ENCODE measurements at places on chromosomes 6 and 20. TPM values are rescaled to one million over a fixed set of nuclear protein-coding genes. Genes with fewer than 3 reads are reported as not detected.

The BIRC7 gene
- total RNA-seq, result 5.1 TPM

DNA sequence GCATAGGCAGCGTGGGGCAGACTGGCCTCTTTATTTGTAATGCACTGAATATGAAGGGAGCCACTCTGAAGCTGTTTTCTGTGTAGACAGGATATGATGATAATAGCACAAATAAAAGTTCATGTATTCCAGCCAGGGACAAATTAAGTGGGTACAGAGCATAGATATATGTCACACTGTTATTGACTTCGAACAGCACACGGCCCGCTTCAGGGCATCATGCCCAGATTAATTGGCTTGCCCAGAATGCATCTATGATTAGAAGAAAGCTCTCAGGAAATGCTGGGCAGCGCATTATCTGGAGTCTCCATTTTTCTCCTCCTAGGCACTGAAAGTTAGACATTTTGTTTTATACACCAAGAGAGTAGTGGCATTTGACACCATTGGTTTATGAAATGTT lies 26.3 kb upstream of the SASH1 start:
- H3K36me3 ChIP-seq, result no peaks in the 10 kb centered on the region
- H3K27ac ChIP-seq, result no peak overlapping the region
- H3K27me3 ChIP-seq, result peaks cover 3% of the 10 kb centered on the region
- no peaks in the 10 kb centered on the region for H3K4me1 ChIP-seq

DNA sequence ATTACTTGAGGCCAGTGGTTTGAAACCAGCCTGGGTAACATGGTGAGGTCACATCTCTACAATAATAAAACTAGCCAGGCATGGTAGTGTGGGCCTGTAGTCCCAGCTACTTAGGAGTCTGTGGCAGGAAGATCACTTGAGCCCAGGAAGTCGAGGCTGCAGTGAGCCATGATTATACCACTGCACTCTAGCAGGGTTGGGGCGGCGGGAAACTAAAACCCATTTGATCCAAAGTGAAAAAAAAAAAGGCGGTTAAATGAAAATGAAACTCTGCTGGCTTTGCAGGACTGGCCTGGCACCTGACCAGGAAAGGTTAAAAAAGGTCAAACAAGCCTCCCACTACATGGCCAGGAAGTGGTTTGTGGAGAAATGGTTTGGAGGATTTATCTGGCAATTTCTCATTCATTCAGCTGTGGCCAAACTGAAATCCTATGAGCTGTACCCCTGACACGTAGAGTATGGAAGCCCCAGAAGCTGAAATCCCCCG lies 36.6 kb downstream of the MTRES1 start:
- H3K4me3 ChIP-seq, result peak overlapping the region; percentile 32
- no peaks in the 10 kb centered on the region for H3K27me3 ChIP-seq
- DNase-seq, result peak; percentile 66
- peak overlapping the region; percentile 83 for H3K27ac ChIP-seq
- H3K4me1 ChIP-seq, result peaks cover 42% of the 10 kb centered on the region

DNA sequence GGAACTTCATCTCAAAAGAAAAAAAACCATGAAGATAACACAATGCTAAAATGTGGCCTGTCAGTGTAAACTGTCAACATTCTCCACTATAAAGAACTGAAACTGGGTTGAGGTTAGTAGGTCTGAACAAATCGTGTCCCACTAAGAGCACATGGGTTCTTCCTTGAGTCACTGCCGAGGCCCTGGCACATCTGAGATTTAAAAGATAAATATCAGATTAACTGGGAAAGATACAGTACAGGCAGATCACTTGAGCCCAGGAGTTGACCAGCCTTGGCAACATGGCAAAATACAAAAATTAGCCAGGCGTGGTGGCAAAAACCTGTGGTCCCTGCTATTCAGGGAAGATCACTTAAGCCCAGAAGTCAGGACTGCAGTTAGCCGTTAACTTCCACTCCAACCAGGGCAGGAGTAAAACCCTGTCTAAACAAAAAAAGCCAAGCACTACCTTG lies 5.6 kb downstream of the EEF1A1 start:
- H3K27me3 ChIP-seq, result no peaks in the 10 kb centered on the region
- H3K36me3 ChIP-seq, result peaks cover 55% of the 10 kb centered on the region
- H3K4me1 ChIP-seq, result peaks cover 28% of the 10 kb centered on the region
- H3K27ac ChIP-seq, result peak overlapping the region; percentile 85
- DNase-seq, result peak; percentile 41

DNA sequence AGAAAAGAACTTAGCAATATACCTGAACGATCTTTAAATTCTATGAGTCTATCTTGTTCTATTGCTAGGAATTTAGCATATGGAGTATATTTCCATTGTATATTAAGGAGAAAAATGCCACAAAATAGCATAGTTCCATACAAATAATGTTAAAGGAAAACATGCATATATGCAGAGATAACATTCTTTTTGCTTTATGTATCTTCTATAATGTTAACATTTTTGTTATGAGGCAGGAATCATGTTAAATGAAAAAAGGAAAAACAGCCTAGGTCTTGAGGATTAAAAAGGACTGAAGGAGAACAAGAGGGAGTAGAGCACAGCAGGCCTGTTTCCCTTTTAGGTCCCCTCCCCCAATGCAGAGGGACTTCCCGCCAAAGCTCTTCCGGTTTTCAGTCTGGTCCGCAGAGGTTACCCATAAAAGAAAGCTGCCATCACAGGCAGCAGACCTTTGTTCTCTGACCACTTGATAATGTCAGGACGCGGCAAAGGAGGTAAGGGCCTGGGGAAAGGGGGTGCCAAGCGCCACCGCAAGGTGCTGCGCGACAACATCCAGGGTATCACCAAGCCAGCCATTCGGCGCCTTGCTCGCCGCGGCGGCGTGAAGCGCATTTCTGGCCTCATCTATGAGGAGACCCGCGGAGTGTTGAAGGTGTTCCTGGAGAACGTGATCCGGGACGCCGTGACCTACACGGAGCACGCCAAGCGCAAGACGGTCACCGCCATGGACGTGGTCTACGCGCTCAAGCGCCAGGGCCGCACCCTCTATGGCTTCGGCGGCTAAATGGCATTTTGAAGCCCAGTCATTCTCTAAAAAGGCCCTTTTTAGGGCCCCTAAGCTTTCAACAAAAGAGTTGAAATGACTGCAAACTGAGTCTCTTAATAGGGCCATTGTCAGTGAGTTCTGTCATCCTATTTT lies 108.4 kb upstream of the PRSS16 start:
- peak; percentile 83 for DNase-seq
- peaks cover 33% of the 10 kb centered on the region for H3K4me1 ChIP-seq
- peak overlapping the region; percentile 98 for H3K27ac ChIP-seq
- peak overlapping the region; percentile 95 for H3K4me3 ChIP-seq
